H7 (cell line): ENCODE measurements at places on chromosomes 12 and 14. TPM values are rescaled to one million over a fixed set of nuclear protein-coding genes. Genes with fewer than 3 reads are reported as not detected.

- peak; percentile 71 for DNase-seq
Measured at GRCh38 chr12:56601503-56601902, 28.6 kb downstream of the BAZ2A start.

GRCh38 chr14:55038708-55039107, 11.7 kb downstream of the SOCS4 start:
- DNase-seq = no peak

DNA sequence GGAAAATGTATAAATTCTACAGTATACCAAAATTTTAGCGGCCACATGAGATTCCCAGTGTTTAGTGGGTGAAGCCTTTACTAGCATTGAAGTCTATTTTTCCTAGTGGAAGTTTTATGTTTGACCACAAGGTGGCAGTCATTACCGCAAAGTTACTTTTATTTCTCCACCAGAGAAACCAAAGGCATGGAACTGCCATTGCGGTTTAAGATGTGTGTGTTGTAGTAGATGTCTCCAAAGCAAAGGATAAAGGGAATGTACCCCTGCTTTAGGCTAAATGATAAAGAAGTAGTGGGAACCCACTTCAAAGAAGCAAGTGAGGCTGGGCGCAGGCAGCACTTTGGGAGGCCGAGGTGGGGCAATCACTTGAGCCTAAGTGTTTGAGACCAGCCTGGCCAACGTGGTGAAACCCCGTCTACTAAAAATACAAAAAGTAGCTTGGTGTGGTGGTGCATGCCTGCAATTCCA, 140.5 kb downstream of the PRKCH start:
- DNase-seq = peak; percentile 63

DNA sequence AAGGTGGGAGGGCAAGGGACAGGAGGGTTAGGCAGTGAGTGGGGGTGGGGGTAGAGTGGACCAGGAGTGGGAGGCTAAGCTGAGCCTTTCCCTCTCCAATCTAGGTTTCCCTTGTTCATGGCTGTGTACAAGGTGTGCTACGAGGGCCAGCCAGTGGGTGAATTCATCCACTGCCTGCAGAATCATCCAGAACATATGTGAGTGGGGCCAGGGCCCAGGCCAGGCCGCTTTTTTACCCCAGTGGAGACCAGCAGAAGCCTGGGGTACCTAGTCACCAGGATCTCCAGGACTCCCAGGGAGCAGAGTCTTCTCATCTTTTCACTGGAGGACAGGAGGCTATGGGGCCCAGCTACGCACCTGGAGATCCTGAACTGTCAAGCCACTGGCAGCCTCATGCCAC, 2.7 kb upstream of the COX14 start:
- DNase-seq = no peak

GRCh38 chr12:52884526-52885293, 20.2 kb downstream of the KRT8 start:
- DNase-seq = peak; percentile 87

GRCh38 chr12:92735131-92735721, 32.4 kb downstream of the PLEKHG7 start:
- no peak for DNase-seq

DNA sequence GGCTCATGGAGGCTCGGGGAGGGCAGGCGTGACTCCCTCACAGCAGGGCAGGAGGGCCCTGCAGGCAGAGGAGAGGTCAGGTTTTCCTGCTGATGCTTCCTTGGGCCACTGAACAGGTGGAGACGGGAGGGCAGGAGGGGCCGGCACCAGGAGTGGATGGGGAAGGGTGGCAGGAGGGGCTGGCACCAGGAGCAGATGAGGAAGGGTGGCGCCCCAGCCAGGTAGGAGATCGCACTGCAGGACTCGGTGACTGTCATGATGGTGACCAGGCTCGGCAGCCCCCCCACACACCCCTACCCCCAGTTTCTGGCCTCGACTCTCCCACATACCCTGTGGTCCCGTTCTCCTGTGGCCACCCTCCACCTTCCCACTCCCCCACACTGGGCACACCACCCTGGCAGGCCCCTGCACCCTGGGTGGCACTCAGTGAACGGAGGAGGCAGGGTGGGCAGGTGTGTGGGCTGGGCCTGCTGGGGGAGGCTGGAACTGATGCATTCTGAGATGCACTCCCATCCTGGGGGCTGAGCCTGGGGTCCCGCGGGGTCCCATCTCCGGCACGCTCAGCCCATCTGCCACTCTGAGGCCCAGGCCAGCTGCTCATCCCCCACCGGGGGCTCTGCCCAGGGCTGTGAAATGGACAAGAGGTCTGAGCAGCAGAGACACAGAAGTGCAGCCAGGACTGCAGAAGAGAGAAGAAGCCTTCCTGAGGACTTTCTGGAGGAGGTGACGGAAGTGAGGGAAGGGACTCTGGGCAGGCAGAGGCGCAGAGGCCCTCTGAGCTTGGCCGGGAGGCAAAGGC, 2.8 kb downstream of the NUDT14 start:
- no peak for DNase-seq

GRCh38 chr12:120404271-120404670, 33.6 kb upstream of the COX6A1 start:
- peak; percentile 43 for DNase-seq

DNA sequence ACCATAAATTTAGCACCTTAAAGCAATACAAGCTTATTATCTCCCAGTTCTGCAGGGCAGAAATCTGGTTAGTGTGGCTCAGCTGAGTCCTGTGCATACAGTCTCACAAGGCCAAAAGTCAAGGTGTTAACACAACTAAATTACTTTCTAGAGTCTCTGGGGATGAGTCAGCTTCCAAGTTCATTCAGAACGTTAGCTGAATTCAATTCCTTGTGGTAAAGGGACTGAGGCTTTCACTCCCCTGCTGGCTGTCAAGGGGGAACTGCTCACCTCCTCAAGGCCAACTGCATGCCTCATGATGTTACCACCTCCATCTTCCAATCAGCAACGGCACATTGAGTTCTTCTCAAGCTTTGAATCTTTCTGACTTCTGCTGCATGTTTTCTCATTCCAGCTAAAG, 27.6 kb downstream of the EML5 start:
- DNase-seq = peak; percentile 1

DNA sequence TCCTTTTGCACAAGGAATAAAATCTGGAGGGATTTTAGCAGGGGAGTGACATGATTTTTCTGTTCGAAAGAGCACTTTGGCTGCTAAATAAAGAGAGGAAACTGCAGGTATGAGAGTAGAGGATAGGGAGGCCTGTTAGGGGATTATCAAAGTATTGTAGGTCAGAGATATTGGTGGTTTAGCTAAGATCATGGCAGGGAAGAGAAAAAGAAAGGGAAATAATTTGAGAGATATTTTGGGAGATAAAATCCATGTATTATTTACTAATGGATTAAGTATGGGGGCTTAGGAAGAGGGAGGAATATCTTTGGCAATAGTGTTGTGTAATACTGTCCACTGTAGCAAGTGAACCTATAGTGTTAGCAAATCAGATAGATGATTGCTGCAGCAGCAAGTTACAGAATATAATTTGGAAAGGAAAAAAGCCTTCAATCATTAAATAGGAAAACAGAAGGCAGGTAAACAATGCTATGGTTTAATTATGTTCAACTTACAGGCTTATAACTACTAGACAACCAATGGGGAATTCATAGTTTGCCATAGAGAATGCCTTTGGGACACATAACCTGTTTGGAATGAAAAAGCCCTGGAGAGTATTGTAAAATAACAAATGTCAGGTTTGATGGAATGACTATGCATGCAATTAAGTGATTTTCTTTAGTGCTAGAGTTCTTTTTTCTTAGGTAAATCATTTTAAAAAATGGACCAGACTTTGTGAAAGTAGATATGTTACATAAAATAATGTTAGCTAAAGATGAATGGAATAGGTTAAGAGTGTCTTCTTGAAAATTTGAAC, 50.5 kb downstream of the ADIPOR2 start:
- no peak for DNase-seq

DNA sequence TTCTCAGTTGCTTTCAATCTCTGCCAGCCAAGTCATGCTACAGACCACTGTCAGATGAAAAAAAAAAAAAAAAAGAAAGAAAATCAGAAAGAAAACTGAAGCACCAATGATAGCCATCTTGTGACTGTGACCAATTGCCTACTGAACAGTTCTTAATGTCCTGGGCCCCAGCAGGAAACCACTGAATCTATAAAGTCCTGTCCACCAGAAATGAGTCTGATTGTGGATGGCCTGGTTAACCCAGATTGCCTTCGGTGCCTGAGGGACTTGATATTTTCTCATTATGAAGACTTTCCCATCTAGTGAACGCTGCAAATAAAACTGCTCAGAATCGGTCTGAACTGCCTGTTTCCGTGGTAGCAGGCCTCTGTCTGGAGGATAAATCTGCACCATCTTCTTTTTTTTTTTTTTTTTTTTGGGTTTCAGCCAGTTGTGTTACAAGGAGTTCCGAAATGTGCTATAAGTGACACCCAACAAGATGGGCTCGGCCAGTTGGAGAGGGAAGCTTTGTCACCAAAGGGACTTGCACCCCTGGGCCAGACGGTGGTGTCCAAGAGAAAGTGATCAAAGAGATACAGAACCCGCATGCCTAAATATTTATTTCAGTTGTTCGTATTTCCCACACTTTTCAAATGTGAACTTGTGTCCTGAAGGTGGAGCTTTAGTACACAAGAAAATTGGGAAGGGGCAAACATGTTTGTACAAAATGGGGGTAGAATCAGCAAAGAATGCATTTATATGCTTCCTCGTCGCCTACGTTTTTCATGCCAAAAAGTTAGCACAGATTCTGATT, 3.0 kb upstream of the PLXNC1 start:
- DNase-seq = peak; percentile 24

- DNase-seq = no peak
Measured at GRCh38 chr12:26668847-26669246, 164.1 kb downstream of the ITPR2 start.

DNA sequence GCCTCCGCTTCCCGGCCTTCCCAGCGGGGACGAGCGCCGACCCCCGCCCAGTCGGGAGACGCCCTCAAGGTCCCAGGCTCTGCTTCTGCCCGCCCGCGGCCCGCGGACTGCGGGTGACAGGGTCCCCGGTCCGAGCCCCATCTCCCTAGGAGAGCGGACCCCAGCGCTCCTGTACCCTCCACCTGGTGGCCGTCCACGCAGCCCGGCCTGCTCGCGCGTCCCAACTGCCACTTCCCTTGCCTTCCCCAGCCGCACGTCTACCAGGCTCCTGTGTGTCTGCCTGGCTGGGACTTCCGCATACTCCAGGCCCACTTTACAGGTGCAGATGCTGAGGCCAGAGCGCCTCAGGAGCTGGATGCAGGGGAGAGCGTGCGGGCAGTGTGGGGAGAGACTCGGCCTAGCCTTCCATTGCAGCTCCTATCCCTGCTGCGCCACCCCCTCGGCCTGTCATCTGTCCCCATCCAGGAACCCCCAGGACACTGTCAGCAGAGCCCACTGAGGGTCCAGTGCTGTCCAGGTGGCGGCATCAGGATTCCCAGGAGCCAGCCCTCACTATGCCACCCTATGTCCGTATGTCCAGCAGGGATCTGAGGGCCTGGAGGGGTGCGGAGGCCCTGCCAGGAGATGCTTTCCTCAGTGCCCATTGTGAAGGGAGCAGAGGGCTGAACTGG, 8.0 kb upstream of the ANKRD9 start:
- no peak for DNase-seq

GRCh38 chr14:54902143-54902520, 494 bp downstream of the GCH1 start:
- DNase-seq = peak; percentile 75

DNA sequence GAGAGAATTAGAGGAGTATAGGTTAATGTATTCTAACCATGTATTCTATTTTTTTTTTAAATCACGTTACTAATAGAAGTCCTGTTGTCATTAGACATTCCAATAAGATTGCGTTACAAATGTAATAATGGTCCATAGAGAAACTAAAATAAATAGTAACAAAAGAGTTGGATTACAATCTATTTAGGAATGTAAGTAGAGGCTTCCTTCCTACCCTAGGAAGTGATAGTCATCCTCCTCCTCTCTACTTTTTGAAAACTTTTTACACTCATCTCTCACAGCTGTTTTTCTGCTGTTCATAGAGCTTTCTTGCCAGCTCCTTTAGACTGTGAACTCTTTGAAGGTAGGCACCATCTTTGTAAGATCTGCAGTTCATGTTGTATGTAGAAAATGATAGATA, 23.6 kb downstream of the TRHDE start:
- DNase-seq = no peak

DNA sequence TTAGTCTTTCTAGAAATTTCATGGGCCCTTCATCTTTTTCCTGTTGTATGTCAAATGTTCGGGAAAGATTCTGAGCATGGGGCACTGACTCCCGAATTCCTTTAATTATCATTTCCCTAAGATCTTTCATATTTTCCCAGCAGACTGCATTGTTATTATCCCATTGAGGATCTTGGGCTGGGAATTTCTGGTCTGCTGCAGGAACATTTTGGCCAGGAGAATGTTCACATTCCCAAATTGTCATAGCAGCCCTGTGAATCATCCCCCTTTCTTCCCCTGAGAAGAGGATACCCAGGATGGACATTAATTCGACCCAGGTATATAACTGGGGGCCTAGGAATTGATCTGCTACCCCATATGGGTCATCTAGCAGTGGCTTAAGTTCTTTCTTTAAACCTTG, 112.5 kb downstream of the RIN3 start:
- DNase-seq = no peak

GRCh38 chr14:104882325-104882973, 17.4 kb downstream of the CEP170B start:
- DNase-seq = peak; percentile 93

GRCh38 chr12:52211716-52212585, 20.1 kb upstream of the KRT80 start:
- no peak for DNase-seq

- peak; percentile 75 for DNase-seq
Measured at GRCh38 chr12:107670999-107671643, 14.5 kb upstream of the PWP1 start.

- no peak for DNase-seq
Measured at GRCh38 chr12:105773471-105773870, 365.3 kb downstream of the NUAK1 start.

- DNase-seq = no peak
Measured at GRCh38 chr14:57933349-57933748, 67.5 kb upstream of the SLC35F4 start.

GRCh38 chr12:124111006-124111405, 138.0 kb downstream of the ZNF664 start:
- DNase-seq = no peak

Gene MORN3
- total RNA-seq = 0.31 and 1.5 TPM in 2 replicates

Gene CD27
- total RNA-seq = not detected in 2 replicates

Gene PIK3C2G
- total RNA-seq = not detected in 2 replicates

Gene KRT72
- total RNA-seq = not detected in 2 replicates

Gene HOXC9
- not detected in 2 replicates for total RNA-seq

Gene CCDC91
- 9.5 and 11.5 TPM in 2 replicates for total RNA-seq

Gene AMN
- total RNA-seq = 0.92 and 1.7 TPM in 2 replicates

Gene GPX2
- total RNA-seq = 0.63 and 1.3 TPM in 2 replicates

Gene PITPNM2
- 3.5 and 3.7 TPM in 2 replicates for total RNA-seq

Gene INHBC
- total RNA-seq = not detected in 2 replicates

Gene CCND2
- total RNA-seq = 136 and 201 TPM in 2 replicates

Gene PDZRN4
- total RNA-seq = 0.17 and 0.37 TPM in 2 replicates

Gene CFAP54
- not detected in 2 replicates for total RNA-seq

Gene MYO1H
- 0.04 TPM in 1 of 2 replicates, not detected in the other for total RNA-seq
